Mesothelial cell of epicardium (in vitro differentiated cells): ENCODE measurements at places on chromosomes 3 and 15.
A peak's percentile ranks its signal among the peaks of the same experiment; 100 is the strongest.

DNA sequence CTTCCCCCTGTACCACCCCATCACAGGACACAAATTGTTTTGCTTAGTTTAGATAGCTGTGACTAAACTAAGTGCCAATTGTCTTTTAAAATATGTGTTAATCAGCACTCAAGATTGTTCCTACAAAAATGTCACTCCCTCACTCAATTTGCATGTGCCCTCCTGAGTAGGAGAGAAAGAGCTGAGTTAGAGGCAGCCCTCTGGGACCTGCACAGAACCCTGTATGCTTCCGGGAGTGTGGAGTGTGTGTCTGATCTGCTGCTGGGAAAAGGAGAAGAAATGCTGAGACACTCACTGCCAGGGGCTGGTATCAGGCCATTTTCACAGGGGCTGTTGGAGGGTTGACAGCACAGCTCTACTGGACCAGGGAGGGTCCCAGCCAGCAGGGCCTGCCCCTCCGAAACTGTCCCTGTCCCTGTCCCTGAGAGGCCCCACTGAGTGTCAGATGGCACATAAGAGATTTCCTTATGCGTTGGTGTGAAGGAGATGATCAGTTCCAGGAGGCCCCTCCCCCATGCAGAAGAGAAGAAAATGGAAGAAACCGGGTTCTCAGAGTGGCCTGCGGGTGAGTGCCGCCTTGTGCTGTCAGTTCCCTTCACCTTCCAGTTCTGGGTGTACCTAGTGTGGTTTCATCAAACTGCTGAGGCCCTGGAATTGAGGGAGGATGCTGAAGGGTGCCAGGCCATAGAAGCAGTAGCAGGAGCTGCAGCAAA is 3.9 kb upstream of the B3GNT5 start:
- DNase-seq: no peak

- DNase-seq: no peak
Measured at GRCh38 chr3:197542741-197543454, 12.9 kb downstream of the BDH1 start.

GRCh38 chr3:107685383-107685782 is 162.6 kb downstream of the BBX start:
- no peak for DNase-seq

DNA sequence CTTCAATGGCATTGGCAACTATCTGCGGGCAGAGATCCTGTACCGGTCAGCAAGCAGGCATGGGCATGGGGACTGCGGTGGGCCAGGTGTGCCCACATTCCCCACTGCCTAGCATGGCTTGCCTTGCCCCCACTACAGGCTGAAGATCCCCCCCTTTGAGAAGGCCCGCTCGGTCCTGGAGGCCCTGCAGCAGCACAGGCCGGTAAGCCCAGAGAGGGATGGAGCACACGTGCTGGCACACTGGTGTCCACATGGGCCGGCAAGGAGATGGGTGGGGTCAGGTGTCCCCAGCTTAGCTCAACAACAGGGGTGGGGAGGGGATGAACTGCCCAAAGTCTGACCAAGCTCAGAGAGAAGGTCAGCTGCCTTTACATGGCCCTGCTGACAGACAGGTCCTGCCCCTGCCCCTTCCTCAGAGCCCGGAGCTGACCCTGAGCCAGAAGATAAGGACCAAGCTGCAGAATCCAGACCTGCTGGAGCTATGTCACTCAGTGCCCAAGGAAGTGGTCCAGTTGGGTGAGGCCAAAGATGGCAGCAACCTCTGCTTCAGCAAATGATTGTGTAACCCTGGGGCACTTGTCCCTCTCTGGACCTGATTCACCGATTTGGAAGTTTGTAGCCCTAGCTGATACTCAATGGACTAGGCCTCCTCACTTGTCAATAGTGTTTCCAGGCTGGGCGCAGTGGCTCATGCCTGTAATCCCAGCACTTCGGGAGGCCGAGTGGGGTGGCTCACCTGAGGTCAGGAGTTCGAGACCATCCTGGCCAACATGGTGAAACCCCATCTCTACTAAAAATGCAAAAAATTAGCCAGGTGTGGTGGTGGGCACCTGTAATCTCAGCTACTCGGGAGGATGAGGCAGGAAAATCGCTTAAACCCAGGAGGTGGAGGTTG is 5.6 kb downstream of the NEIL1 start:
- DNase-seq: no peak

- peak; percentile 69 for DNase-seq
Measured at GRCh38 chr3:65672871-65673815, 365.6 kb downstream of the MAGI1 start.

DNA sequence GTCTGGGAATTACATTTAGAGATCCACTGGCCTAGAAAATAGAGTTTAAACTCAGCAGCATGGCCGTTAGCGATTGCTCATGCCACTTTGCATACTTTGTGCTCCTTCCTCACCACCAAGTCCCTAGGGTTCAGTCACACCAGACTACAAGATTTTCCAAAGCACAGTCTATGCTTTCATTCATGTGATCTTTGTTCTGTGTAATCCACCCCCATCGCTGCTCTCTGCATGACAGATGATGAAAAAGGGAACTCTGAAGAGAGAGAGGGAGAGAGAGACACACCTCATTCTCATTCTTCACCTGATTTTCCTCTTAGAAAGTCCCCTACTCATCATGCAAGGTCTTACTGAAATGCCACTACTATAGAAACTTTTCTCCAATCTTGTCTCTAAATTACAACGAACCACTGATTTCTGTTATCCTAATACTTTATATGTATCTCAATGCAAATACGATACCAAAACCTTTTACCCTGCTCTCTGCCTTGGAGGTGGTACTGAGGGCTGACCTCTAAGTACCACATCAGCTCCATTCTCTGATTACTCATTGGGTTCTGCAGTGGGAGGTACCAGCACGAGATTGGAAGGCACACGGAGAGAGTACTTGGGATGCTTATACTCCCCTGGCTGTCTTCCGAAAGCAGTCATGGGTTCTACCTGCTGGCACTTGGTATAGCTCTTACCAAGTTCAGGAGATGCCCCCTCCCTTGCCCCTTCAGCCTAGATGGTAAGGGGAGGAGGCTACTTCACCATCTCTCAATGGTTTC is 1.1 kb upstream of the PARP15 start:
- no peak for DNase-seq

DNA sequence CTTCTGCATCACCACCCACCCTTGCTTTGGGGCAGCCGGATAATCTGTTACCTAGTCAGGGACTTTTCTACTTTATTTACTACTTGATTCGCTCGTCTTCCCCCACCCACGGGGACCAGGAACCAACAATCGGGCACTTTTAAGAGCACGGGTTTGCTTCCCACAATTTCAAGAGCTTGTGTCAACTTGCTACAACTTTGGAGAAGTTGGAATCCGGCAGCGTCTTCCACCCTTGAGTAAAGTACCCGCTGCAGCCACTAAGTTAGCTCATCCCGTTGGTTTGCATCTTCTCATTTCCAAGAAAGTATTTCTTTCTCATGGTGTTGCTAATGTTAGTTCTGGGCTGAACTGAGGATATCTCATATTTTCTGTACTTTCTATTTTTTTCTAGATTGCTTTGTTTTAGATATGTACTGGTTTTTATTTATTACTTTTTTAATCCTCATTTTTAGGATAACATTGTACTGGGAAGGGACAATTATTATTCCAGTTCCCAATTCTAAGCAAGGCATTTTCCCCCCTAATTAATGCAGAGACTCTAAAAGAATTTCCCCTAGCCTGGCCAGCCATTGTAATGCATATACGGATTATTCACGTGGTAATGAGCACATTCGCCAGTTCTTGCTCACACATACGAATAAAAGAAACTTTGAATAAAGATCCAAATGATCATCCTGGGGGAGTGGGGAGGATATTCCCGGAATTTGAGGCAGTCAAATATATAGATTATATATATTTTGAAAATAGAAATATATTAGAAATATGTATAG is 4.0 kb downstream of the SOX2 start:
- DNase-seq: no peak

GRCh38 chr15:59818336-59818735 is 129.2 kb upstream of the BNIP2 start:
- DNase-seq: no peak

DNA sequence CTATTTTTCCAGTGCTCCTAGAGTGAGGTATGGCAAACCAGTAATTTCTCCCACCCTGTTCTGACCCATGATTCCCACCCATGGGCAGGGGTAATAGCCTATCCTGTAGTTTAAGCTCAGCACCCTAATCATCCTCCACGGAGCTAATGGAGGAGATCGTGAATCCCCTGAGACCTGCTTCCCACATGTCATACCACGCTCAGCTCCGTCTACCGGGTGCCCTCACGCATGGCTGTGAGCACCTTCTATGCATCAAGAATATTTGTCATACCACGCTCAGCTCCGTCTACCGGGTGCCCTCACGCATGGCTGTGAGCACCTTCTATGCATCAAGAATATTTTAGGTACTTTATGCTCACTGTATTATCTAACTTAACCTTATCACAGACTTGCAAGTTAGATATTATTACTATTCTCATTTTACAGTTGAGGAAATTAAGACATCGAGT is 104.7 kb upstream of the PFN2 start:
- DNase-seq: no peak

- DNase-seq: peak; percentile 40
Measured at GRCh38 chr15:52529341-52529924, 753 bp upstream of the MYO5A start.
